Stimulated activated CD4-positive, alpha-beta T cell treated with anti-CD3 and anti-CD28 coated beads, TNF-alpha, amount 100 ng/mL, for 4 hours (primary cell): ENCODE measurements at places on chromosomes 6 and 20.

DNA sequence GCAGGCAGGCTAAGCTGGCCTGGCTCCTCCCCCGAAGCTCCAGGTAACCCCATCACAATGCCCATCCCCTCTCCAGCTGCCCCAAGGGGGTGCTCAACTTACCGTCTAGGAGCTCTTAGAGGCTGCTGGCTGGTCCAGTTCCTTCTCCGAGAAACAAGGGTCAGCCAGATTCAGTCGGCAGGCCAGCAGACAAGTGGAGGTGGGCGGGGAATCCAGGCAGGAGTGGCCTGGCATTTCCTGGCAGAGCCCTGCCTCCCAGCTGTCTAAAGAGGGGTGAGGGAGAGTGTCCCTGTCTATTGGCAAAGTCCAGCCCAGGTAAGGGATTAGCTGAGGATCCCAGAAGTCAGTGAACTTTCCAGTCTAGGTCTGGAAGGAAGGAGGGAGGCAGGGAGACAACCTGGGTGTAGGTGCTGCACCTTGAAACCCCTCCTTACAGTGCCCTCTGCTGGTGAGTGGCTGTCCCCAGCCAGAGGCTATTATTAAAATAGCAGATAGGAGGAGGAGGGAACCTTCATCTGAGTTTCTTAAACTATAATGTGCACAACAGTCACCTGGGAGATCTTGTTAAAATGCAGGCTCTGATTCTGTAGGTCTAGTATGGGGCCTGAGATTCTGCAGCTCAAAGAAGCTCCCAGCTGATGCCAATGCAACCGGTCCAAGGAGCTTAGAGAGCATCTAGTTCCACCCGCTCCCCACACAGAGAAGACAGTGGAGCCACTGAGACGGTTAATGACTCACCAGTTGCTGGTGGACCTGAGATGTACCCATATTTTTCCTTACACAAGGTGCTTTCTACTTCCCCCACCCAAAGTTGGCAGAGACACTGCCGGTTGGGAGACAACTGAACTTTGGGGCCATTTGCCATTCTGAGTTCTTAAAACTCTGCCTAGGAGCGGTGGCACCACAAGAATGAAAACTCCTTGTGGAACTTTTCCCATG lies at the start of gene UNC5CL:
TSS of gene UNC5CL (minus strand) at position 162 of the 939 bp plus-strand sequence. CDS start 4,147 bp downstream, outside the sequence.
- DNase-seq, result peak; percentile 35

DNA sequence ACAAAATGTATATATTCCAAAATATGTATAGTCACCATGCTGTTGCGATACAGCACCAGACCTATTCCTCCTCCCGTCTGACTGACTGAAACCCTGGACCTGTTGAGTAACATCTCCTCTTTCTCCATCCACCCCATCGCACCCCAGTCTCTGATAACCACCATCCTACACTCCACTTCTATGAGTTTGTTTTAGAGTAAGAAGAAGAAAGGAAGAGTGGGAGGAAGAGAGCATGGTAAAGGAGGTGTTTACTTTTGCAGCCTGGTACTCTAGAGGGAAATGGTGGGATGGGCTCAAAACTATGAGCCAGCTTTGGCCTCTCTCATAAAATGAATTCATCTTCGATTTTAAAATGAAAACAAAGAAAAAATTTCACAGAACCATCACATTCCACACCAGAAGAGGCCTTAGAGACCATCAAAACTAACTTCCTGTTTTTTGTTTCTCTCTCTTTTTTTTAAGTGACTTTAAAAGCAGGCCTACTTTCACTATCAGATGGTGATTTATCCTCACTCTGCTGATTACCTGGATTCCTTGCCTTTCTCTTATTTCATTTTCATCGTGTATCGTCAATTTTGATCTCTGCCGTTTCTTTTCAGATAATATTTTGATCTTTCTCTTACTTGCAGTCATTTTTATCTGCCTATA lies 16.8 kb upstream of the FUCA2 start:
- no peak for DNase-seq

DNA sequence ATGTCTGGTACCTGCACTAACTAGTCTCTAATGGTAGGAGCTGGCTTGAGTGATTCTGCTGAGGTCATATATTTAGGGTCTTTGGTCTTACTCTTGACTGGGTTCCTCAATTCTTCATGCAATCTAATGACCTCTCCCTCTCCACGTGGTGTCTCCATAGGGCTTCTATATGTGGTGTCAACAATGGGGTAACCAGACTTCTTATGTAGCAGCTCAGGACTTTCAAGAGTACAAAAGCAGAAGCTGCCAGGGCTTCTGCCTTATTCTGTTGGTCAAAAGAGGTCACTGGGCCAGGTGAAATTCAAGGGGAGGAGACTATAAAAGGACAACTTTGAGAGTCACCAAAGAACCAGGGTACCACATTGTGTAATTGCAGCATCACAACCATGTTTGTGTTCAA lies 54.3 kb downstream of the NUS1 start:
- no peak for DNase-seq

GRCh38 chr20:47970282-47970903 lies 185.1 kb upstream of the SULF2 start:
- DNase-seq, result no peak

DNA sequence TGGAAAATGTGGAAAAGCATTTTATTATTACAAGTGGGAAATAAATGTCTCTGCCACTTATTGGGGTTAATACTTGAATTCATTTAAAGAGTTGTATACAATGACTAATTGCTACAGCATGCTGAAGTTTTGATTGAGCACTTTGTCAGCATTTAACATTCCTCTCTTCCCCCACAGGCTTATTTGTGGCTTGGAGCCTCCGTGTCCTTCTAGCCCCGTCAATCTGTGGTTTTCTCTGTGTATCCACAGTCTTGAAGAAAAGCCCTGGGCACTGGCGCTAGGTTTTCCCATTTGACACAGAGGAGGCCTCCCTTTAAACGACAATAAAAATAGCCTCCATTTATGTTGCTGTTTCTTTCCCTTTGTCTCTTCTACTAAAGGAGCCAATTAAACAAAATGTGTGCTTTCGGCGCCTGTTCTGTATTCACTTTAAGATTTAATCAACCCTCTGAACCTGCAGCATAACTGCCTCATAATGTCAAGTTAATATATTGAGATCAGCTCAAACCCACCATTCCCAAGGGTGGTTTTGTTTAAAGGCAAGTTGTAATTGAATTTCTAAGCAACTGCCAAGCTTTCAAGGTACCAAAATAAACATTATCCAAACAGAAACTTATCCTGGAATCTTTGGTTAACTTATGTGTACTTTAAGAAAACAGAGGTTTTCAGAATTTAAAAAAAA lies 326.6 kb upstream of the RNF24 start:
- DNase-seq, result no peak

- no peak for DNase-seq
Measured at GRCh38 chr20:59616306-59616705, 12.0 kb downstream of the PHACTR3 start.
